ENCODE measurements at places on chromosomes 2 and 18.

- DNase-seq = no peak
These were observed 276.9 kb downstream of the ZNF804A start for GRCh38 chr2:184875212-184875611.

- DNase-seq = no peak
These were observed 582 bp downstream of the RIOK3 start for GRCh38 chr18:23453680-23454058.

- DNase-seq = no peak
These were observed 58.7 kb downstream of the MAPRE2 start for GRCh38 chr18:35099911-35100310.

- DNase-seq = no peak
These were observed 317.4 kb downstream of the NBAS start for GRCh38 chr2:15243762-15244161.

GRCh38 chr18:48781163-48781987 lies 169.4 kb downstream of the SMAD7 start:
- DNase-seq = no peak

- no peak for DNase-seq
These were observed 19.2 kb upstream of the MAPRE3 start for GRCh38 chr2:26951236-26951635.

- DNase-seq = no peak
These were observed 3.9 kb upstream of the TNS1 start for GRCh38 chr2:218006741-218007140.

- no peak for DNase-seq
These were observed 68.8 kb downstream of the GLI2 start for GRCh38 chr2:120804459-120804858.

- no peak for DNase-seq
These were observed 329.1 kb upstream of the PKDCC start for GRCh38 chr2:41718705-41719104.

DNA sequence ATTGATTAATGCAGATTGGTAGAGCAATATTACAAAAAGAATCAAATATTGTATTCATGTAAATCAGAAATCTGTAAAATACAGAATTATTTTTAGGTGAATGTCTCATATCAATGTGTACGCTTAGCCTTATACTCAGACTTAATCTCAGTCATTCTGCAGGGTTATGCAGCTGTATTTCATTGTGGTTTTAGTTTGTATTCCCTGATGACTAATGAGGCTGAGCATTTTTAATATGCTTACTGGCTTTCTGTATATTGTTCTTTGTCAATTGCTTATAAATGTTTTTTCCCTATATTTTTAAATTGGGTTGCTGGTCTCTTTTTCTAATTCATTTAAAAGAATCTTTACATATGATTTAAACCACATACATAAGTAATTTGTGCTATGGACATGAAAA lies 50.1 kb downstream of the CDH19 start:
- no peak for DNase-seq

DNA sequence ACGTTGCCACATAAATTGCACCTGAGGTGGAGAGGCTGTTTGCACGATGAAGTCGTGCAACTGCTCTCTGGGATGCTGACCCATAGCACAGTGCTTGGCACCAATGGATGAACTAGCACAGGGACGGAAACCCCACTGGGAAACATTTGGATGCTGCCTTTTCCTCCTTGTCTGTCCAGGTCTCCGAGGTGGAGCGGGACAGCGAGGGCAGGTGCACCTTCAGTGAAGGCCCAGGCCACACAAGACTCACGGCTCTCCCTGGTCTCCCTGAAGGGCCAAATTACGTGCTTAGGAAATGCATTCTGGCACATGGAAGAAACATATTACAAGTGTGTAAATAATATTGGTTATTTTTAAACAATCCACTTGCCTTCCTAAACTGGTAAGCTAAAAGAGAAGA lies 70.3 kb downstream of the TPO start:
- DNase-seq = no peak

DNA sequence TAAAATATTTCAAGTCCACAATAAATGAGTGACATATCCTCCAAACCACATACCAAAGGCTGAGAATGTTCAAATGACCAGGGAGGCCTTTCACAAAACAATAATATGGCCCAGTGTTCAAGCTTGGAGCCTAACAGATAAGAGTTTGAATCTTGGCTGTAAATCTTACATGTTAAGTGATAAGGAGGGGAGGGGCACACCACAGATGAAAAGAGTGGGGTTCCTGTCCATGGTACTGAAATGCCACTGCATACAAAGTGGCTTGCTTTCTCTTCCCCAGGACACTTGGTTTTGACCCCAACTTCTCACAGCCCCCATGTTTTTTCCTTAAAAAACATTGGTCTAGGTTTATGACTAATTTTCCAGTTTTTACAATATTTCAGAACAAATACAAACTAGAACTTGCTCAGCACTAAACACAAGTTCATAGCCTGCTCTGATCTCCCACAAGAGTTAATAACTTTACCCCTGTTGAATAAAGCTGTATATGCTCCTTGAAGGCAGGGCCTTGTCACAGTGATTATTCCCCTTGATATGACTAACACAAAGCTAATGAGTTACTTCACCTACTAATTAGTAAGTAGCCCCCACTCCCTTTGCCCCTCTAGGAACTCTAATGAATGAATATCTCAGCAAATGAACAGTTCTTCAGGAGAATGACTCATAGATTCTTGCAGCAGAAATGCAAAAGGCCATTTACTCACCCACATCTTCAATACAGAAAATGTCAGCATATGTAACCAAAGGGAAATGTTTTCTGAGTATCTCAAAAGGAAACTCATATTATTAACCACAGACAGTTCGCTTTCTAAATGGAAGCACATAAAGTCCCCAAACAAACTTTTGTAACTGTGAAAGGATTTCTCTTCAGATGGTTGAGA lies 142.2 kb downstream of the SATB2 start:
- DNase-seq = no peak

GRCh38 chr2:202387608-202388342 lies 11.6 kb downstream of the BMPR2 start:
- no peak for DNase-seq

DNA sequence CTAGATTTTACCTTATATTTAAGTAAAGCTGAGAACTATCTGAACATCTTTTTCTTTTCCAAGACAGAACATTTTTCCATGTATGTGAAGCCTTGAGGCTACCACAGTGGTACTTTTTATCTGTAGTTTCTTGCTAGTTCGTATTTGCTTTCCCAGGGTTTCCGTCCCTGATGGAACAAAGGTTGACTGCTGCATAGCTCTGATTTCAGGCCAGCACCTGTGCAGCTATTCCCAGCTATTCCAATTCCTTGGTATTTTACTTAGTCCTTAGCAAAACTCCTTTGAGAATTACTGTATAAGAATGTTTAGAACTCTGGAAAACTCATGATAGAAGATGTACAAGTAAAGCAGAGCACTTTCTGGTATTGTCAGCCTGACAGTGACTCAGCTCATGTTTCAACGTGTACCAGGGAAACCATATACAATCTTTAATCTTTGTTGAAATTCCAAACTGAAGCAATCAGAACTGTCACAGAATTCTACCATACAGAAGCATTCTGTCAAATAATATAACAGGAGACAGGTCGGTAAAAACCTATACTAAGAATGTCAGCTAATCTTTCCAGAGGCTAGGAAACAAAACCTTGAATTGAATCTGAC lies 162.2 kb downstream of the PKP4 start:
- DNase-seq = no peak

DNA sequence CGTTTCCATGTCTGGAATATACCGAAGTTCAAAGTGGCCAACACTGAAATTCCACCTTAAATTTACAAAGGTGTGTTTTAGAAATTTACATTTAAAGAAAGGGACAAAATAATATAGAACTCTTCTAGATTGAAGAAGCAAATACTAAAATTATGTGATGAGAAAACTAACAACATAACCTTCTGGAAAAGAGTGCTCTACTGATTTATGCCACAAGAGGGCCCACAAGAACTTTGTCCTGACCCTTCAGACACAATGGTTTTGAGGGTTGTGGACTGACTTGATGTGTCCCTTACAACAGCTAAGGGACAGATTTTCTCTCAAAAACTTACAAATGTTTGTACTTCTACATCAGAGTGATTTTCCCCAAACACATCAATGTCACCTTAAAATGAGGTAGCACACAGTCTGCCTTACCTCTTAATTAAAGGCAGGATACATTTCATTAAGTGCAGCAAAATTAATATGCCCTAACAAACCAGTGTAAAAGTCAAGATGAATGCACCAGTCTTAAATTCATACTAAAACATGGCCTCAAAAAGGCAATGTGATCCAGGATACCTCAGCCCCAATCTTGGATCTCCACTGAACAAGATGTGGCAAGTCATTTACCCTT lies 36.2 kb downstream of the EIF2AK3 start:
- no peak for DNase-seq

GRCh38 chr2:25400576-25401216 lies 59.0 kb upstream of the DNMT3A start:
- no peak for DNase-seq

DNA sequence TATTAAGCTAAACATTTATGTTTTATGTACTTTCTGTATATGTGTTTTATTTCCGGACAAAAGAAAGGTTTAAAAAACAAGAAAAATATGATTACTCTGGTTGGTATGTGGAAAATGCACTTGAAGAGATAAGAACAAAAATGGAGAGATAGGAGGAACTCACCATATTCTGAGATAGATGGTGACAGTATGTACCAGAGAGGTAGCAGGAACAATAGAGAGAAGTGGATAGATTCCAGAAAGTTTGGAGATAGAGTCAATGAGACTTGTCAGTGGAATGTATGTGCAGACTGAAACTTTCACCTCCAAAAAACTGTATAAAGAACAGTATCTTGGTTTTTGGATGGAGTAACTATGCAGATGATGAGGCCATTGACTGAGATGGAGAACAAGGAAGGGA lies 105.6 kb upstream of the FSHR start:
- no peak for DNase-seq

- DNase-seq = no peak
These were observed 143.3 kb downstream of the GLI2 start for GRCh38 chr2:120878970-120879369.

- DNase-seq = no peak
These were observed 783 bp downstream of the BUB1 start for GRCh38 chr2:110677080-110677479.

- no peak for DNase-seq
These were observed 46.6 kb upstream of the HNRNPA3 start for GRCh38 chr2:177165721-177166711.

- no peak for DNase-seq
These were observed 56.8 kb downstream of the SRD5A2 start for GRCh38 chr2:31523871-31524492.

DNA sequence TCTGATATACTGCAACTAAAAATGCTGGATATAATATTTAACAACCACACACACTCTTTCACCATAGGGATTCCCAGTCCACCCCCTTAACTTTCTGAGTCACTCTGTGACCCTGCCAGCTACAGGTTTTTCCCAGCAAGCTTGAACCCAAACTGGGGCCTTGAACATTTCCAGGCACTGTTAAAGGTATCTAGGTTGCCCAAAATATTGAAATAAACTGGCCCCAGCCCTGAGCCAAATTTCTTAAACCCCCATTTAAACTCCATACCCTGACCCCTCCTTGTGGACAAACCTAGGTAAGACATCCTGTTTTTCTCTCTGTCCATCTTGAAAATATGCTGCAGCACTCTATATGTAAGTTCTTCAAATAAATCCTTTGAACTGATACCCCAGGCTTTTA lies 19.7 kb upstream of the DCTN1 start:
- no peak for DNase-seq

DNA sequence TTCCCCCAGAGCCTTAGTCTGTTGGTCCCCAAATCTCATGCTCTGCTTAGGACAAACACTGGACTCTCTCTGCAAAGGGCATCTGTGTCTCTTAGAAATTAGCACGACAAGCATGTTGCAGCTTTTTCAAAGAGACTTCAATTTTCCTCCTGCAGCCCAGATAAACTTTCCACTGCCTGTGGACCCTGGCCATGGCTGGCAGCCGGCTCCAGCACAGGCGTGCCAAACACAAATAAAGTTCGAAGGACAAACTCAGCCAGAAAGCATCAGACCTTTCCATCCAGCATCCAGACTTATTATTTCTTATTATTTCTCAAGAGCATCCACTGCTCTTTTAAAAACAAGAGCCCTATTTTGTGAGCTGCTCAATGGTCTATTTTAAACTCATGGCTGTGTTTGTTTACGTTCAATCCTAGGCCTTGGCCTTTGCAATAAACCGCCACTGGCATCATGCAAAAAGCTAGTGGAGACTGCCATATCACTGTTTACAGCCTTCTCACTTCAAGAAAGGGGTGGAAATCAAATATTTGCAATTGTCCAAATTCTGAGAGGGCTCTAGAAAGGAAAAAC lies 300.8 kb downstream of the BCL11A start:
- DNase-seq = no peak

GRCh38 chr18:54880395-54881105 lies 52.3 kb downstream of the RAB27B start:
- no peak for DNase-seq

DNA sequence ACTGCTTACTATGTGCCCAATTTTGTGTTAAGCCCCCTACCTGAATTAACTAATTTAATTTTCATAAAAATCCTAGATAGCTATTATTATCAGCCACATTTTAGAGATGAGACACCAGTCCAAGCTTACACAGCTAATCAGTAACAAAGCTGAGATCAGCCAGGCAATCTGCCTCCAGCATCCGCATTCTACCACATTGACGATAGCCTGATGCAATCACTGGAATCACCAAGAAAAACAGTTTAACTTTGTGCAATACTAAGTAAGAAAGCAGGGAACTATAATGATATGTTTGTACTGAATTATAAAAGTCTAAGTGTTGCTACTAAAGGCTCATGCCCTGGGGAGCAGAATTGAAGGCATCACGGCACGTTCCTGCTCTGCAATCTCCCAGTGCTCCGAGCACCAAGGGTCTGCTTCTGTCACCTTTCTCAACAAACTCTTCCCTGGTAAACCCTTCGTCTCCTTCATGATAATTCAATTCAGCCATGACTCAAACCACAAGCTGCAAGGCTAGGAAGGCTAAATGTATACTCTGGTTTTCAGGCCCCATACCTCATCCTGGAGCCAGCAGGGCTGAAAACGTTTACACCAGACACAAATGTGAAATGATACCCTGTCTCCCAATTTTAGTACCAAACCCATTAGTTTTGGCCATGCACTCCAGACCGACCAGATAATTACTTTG lies 19.4 kb downstream of the KANSL3 start:
- DNase-seq = no peak

DNA sequence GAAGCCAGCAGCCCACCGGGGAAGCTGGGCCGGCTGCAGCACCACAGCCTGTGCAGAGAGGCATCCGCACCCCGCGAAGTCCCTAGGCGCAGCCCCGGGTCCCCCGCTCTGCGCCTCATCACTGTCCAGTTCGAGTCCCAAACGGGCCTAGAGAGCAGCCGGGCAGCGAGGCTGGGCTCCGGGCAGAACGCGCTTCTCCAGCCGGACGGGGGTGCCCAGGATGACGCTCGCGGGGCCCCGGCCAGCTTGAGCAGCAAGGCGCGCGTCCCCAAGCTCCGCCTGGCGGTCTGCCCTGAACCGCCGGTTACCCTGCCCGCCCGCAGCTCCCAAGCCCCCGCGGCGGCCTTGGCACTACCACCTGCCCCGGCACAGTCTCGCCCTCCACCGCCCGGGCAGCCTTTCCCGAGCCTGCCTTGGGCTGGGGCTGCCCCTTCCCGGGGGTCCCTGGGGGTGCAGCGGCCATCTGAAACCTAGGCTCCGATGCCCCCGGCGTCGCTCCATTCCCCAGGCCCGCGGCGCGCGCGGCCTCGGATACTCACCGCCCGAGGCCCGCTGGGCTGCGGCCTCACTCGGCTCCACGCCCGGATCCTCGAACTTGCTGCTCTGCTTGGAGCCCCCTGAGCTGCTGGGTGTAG lies 591 bp downstream of the SLC16A14 start:
- DNase-seq = peak; percentile 19
